Tongue (tissue), 3 donors: ENCODE measurements at places on chromosomes 7 and 10.

GRCh38 chr10:49382226-49382625 is 13.7 kb downstream of the DRGX start:
- no peak for DNase-seq

DNA sequence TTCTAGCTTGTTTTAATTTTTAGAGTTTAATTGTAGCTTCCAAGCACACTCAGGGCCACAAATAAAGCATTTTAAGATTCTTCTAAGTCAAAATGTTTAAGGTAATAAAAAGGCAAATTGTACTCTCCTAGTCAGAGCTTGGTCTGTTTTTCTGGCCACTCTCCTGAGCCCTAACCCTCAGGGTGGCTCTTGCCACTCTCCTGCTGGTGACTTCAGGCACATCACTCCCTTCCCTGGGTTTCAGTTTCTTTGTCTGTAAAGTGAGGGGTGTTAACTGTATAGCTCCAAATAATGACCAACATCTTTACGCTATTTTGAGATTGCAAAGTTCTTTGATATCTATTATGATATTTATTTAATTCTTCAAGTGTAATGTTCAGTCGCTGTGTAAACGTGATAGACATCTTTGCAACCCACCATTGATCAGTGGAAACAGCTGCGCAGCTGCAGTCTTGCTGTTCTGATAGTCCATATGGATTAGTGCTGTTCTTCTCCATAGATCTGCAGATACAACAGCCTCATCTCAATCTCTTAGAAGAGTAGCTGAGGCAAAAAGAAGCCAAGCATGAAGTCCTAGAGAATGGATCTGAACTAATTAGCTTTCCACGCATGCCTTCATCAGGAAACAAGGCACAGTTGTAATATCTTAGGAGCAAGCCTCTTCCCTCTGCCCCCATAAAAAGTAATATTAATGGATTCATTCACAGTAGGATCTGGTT is 189.9 kb downstream of the PLPP4 start:
- no peak for DNase-seq

- DNase-seq = peak; percentile 7
These were observed 5.8 kb upstream of the DHTKD1 start for GRCh38 chr10:12062754-12063482.

GRCh38 chr10:99357691-99358090 is 28.5 kb downstream of the CNNM1 start:
- no peak for DNase-seq

GRCh38 chr10:102113261-102113955 is 6.8 kb downstream of the LDB1 start:
- no peak for DNase-seq

- peak; percentile 71 for DNase-seq
These were observed 6.8 kb downstream of the CYP26A1 start for GRCh38 chr10:93080350-93081046.

DNA sequence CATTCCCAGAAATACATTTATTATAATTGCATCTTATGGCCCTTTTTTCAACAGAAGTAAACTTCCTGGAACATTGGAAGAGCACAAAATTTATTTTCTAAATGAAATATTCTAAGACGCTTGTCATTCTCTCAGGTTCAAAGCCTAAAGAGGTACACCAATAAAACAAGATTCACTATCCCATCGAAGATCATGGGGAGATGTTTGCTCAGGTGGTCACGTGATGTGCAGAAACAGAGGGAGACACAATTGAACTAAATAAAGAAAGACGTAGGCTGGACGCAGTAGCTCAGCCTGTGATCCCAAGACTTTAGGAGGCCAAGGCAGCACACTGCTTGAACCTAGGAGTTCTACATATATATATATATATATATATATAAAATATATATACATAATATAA is 46.0 kb upstream of the TMEM254 start:
- no peak for DNase-seq

- no peak for DNase-seq
These were observed 176.9 kb upstream of the COL1A2 start for GRCh38 chr7:94217766-94218165.

GRCh38 chr10:22704471-22704911 is 9.9 kb downstream of the PIP4K2A start:
- DNase-seq = no peak

- DNase-seq = no peak
These were observed 66.1 kb upstream of the RNF148 start for GRCh38 chr7:122768827-122769226.

DNA sequence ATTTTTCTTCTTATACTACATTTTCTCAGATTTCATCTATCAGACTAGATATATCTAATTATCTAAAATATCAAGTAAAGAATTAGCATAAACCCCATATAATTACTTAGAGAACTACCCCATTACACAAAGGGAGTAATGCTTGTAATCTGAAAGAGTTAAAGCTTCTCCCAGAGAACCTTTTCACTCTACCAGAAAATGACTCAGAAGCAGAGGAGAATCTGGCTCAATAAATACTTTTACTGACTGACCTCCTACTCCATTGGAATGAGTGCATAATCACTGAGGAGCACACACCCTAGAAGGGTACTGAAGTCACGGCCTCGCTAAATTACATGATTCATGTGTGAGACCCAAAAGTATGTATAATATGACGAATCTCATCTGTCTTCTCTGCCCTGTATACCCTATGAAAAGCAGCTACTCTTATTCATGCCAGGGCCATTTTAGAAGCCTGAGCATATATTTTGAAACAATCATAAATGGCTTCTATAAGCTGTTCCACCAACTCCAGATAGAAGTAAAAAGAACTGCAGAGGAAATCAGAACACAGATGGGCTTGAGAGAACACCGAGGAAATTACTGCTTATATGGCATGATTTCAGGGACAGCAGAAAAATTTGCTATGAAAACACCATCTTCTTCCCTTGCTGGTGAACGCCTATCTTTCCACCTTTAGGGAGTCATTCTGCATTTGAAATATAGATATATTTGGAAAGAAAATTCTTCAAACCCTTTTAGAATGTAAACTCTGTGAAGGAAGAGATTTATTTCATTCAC is 32.7 kb downstream of the DNMBP start:
- peak; percentile 79 for DNase-seq

DNA sequence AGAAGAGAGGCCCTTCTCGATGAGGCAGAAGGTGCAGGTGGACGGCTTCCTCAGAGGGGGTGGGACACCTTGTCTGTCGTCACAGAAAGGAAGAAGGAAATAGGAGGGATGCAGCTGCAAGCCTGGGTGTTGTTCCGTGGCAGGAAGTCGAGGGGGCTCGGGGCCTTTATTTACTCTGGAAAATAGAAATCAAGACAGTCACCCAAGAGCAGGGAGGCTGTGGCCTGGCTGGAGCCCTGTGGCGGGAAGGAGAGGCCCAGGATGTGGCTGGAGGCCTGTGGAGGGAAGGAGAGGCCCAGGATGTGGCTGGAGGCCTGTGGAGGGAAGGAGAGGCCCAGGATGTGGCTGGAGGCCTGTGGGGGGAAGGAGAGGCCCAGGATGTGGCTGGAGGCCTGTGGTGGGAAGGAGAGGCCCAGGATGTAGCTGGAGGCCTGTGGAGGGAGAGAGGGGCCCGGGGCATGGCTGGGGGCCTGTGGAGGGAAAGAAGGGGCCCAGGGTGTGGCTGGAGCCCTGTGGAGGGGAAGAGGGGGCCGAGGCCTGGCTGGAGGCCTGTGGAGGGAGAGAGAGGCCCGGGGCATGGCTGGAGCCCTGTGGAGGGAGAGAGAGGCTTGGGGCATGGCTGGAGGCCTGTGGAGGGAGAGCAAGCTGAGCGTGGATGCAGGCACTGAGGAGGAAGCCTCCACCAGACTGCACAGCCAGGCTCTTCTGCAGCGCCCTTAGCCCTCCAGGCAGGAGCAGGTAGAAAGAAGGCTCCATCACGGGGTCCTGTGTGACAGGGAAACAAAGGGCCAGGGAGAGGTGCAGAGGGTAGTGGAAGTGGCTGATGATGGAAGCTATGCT is 97.3 kb upstream of the SFMBT2 start:
- DNase-seq = no peak

DNA sequence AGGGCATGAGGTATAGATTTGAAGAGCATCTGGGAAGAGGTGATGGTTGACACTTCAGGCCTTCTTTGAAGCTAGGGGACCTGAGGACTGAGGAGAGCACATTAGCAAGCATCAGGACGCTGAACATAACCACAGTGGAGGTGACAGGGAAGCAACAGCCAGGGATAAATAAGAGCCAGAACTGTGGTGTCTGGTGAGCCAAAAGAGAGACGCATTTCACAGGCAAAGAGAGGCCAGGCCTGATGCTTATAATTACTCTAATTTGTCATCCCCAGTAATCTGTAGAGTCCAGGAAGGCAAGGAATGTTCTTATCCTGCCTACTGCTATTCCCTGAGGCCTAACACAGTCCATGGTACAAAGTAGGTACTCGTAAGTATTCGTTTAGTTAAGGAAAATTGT is 10.4 kb upstream of the FAS start:
- no peak for DNase-seq

DNA sequence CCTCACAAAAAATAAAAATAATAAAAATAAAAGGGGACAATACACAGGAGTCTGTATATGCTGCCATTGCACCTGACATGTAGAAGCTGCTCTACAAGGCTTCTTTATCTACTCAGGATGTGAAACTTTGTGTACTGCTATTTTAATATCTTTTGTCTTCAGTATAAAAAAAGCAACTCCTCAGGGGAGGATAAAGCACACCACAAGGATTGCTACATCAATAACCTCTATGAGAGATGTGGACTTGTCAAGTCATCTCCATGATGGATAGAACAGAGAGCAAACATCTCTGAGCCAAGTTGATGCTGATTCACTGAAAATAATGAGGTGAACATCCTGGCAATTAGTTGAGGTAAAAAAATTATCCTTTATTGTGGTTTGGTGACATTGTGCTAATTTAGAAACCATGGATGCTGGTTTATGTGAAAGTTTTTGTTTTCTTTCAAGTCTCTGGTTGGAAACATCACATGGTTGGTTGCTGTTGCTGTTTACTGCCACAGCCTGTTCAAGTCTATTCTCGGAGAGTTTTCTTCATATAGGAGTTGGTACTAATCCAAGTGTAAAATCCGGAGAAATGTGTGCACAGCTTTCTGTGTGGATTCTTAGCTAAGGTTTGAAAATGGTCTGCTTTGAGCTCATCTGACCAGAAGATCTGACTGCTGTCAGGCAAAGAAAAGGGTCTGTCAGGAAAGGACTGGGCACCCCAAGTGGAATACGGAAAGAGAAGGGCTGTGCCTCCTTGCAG is 1.5 kb upstream of the HECW1 start:
- DNase-seq = no peak

DNA sequence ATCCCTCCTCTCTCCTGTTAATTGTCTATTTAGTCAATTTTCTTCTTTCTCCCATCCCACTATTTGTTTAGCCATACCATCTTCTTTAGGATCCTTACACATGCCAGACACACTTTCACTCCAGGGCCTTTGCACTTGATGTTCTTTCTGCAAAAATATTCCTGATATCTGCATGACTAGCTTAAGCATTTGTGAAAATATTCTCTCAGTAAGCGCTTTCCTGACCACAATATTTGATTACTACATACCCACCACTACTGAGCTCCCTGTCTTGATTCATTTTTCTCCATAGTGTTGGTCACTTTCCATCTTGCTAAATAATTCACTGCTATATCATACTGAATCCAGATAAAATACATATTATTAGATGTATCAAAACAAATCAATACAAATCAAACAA is 75.1 kb downstream of the SEMA3D start:
- DNase-seq = no peak

DNA sequence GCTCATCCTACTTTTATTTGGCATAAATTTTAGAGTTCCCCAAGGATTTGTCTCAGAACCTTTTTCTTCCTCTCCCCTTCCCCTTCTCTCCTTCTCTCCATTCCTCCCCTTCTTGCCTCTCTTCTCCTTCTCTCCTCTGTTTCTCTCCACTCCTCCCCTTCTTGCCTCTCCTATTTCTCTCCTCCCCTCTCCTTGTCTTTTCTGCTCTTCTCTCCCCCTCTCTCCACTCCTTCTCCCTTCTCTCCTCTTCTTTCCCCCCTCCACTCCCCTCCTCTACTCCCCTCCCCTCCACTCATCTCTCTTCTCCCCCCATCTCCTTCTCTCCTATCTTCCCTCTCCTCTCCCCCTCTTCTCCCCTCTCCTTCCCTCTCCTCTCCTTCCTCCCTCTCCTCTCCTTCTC is 142.7 kb downstream of the CCDC71L start:
- no peak for DNase-seq

- DNase-seq = no peak
These were observed 204.5 kb upstream of the PHYHIPL start for GRCh38 chr10:58971796-58972491.

DNA sequence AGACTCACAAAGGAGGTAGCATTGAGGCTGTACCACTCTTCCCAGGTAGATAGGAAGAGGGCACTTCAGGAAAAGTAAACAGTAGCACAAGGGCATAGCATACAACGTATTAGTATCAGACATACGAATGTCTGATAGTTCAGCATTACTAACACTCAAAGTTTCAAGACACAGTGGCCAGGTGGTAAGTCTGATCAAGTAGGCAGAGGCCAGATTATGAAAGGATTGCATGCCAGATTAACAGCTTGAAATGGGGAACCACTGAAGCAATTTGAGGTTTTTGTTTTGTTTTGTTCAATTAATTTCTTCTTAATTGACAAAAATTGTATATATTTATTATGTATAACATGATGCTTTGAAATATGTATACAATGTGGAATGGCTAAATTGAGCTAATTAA is 45.7 kb upstream of the IL6 start:
- no peak for DNase-seq

DNA sequence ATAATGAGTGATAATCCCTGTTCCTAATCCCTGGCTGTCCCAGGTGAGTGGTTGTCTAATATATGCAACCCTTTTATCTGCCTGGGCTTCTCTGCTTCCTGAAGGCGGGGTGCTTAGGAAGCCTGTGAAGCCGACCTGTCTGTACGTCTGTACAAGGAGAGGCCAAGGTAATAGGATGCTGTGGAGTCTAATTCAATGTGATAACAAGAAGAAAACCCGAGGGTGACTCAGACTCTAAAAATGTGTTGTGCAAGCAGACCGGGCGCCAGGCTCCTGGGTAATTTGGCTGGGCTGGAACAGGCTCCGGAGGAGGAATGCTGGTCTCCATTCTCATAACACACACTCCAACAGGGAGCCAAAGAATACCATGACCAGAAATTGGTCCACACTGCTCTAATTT is 43.6 kb downstream of the THNSL1 start:
- DNase-seq = no peak

DNA sequence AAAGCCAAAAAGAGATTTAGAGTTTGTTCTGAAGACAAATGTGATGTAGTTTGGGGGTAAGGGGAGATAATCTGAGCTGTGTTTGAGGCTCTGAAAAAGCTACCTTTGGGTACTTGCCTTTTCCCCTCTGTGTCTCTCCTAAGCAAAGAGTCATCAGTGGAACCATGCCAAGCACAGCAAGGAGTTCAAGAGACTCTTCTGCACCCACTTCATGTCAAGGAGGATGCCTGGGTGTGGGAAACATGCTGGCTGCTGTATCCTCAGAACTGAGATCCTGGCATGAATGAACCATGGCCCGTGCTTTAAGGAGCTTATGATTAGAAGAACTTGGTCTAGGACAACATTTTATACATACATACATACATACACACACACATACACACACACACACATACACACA is 142.9 kb downstream of the NOC3L start:
- DNase-seq = peak; percentile 64

- DNase-seq = no peak
These were observed 233.9 kb downstream of the DNAJB6 start for GRCh38 chr7:157570531-157571200.
